ENCODE measurements at places on chromosomes 6 and 20. TPM values are rescaled to one million over a fixed set of nuclear protein-coding genes. Genes with fewer than 3 reads are reported as not detected.
A peak's percentile ranks its signal among the peaks of the same experiment; 100 is the strongest.

DNA sequence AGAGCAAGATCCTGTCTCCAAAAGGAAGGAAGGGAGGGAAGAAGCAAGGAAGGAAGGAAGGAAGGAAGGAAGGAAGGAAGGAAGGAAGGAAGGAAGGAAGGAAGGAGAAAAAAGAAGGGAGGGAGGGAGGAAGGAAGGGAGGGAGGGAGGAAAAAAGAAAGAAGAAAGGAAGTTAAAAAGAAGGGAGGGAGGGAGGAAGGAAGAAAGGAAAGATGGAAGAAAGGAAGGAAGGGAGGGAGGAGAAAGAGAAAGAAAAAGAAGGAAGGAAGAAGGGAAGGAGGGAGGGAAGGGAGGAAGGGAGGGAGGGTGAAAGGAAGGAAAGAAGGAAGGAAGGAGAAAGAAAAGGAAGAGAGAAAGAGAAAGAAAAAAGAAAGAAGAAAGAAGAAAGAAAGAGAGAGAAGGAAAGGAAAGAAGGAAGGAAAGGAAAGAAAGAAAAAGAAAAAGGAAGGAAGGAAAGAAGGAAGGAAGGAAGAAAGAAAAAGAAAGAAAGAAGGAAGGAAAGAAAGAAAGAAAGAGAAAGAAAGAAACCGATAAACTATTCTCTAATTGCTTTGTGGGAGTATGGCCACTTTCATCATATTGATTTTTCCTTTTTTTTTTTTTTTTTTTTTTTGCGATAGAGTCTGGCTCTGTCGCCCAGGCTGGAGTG, 9.5 kb downstream of the HLA-DRA start:
- no peak overlapping the region for H3K4me3 ChIP-seq
- peaks cover 12% of the 10 kb centered on the region for H3K27me3 ChIP-seq
- no peak overlapping the region for H3K27ac ChIP-seq

DNA sequence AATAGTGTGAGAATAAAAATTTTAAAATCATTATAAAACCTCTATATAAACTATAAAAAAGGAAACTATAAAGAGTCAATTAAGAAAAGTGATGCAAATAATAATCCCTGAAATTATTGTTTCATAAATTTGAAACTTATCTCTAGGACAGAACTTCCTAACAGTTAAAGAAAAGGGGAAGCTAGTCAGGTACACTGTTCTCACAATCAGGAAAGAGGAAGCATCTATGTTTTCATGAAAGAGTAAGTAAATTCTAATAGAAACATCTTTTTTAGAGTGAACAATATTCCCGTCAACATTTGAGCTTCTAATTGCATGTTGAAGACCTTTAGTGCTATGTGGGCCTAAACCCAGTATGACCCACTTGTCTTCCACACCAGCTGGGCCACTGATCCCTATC, 1.2 kb upstream of the ADGRF1 start:
- H3K4me3 ChIP-seq: no peak overlapping the region
- H3K27ac ChIP-seq: no peak overlapping the region
- no peaks in the 10 kb centered on the region for H3K4me1 ChIP-seq
- no peak for DNase-seq
- H3K36me3 ChIP-seq: no peaks in the 10 kb centered on the region
- peaks cover 26% of the 10 kb centered on the region for H3K27me3 ChIP-seq

GRCh38 chr6:43274916-43275597, 23.0 kb upstream of the SLC22A7 start:
- H3K27me3 ChIP-seq: no peaks in the 10 kb centered on the region
- H3K36me3 ChIP-seq: no peaks in the 10 kb centered on the region
- no peak overlapping the region for H3K27ac ChIP-seq
- peak overlapping the region; percentile 45 for H3K4me3 ChIP-seq
- DNase-seq: no peak
- H3K4me1 ChIP-seq: peaks cover 5% of the 10 kb centered on the region

RUNX2 gene
- 4.9 TPM for total RNA-seq

- H3K27me3 ChIP-seq: no peaks in the 10 kb centered on the region
- peak within 1 kb of the TSS; percentile 54 for H3K27ac ChIP-seq
- peak; percentile 77 for DNase-seq
These were observed at the start of gene LRRC73 for GRCh38 chr6:43509984-43510826. TSS of gene LRRC73 (minus strand) at chr6:43510346. CDS start at chr6:43509785, 561 bp downstream.

- no peak overlapping the region for H3K27ac ChIP-seq
- H3K4me1 ChIP-seq: peaks cover 9% of the 10 kb centered on the region
- no peak overlapping the region for H3K4me3 ChIP-seq
- H3K36me3 ChIP-seq: no peaks in the 10 kb centered on the region
These were observed 15.7 kb downstream of the PPARD start for GRCh38 chr6:35358086-35358485.

Data from A673 (cell line).